ENCODE measurements at places on chromosomes 16 and 17.

DNA sequence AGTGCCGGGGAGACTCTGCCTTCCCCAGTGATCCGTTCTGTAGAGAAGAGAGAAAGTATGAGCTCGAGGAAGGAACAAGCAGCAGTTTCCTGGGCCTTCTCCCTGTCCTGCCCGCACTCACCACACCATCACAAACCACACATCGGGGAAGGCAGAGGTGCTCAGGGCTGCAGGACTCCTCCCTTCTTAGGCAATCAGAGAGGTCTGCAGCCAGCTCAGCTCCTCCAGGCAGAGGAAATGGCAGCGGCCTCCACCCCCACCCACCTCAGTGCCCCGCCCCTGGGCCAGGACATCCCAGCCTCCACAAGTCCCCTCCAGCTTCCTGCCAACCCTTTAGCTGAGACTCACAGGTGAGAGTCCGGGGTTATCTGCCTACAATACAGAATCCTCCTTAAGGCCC, 2.0 kb downstream of the ZNF319 start:
- no peak for DNase-seq

- DNase-seq, result no peak
Measured at GRCh38 chr16:8641671-8642070, 20.2 kb downstream of the METTL22 start.

GRCh38 chr17:74601944-74602572, 10.0 kb upstream of the CD300LD start:
- peak; percentile 63 for DNase-seq

- DNase-seq, result no peak
Measured at GRCh38 chr17:68572138-68572842, 28.9 kb downstream of the FAM20A start.

- DNase-seq, result no peak
Measured at GRCh38 chr17:322006-322780, 30.4 kb downstream of the RPH3AL start.

DNA sequence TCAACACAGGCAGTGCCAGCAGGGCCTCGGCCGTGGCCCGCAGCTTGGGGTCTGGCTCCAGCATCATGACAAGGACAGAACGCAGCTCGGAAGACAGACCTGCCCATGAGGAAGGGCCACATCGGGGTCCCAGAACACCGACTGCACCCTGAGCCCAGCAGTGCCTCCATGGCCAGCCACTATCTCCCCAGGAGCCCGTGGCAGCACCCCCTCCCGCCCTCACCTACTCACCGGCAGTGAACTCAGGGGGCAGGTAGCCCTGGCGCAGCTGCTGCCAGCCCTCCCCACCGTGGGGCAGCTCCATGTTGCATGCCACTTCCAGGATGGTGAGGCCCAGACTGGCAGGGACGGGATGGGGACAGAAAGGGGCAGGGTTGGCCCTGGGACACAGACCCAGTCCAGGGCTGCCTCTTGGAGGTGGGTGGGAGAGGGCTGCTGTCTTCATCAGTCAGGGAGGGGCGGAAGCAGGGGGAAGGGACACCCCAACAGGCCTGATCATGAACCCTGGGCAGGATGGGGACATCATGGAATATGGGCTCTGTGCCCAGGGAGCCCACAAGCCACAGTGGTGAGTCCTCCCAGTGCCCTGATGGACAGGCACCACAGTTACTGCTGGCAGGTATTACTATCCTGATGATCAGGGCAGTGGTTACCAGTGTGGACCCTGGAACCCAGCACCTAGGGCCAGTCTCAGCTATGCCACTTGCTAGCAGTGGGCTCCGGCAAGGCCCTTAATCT, 5.3 kb downstream of the PAQR4 start:
- DNase-seq, result no peak

DNA sequence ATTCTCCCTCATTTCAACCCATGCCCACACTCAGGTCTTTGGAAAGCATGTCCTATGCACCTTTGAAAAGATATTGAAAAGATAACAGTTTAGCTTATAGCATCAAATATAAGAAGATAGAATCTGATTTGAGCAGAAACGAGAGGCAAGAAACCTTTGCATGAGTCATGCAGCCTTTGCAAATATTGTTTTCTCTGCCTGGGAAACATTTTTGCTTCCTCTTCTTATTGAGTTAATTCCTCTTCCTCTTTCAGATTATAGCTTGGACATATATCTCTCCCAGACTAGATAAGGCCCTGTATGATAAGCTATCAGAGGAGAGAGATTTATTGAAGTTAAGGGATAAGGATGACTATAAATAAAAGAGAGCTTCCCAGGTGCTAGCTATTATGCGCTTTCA, 46.1 kb upstream of the KCNJ2 start:
- no peak for DNase-seq

GRCh38 chr16:23114131-23114904, 34.9 kb downstream of the USP31 start:
- DNase-seq, result no peak

DNA sequence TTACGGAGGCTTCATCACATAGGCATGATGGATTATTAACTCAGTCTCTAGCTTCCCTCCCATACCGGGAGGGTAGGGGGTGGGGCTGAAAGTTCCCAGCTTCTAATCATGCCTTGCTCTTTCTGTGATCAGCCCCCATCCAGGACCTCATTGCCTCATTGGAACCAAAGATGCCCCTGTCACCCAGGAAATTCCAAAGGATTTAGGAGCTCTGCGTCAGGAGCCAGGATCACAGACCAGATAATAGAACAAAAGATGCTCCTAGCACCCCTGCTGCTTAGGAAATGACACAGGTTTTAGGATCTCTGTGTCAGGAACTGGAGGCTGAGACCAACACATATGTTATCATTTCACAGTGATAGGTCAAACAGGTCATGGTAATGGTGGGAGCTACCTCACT, 9.7 kb downstream of the USB1 start:
- DNase-seq, result no peak

DNA sequence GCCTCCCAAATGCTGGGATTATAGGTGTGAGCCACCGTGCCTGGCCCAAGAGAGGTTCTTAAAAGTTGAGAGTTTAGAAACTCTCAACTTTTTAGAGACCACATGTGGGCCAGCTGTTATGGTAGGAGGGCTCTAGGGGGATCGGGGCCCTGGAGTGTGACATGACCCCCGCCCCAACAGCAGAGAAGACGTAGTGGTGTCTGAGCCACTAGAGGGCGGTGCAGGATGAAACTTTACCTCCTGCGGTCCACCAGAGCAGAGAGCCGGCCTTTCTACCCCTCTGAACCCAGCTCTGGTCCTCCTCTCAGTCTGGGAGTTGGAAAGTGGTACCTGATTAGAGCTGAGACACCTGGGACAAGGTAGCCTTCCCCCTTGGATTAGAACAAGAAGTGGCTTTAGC, 7.4 kb downstream of the CDK5RAP3 start:
- DNase-seq, result peak; percentile 84

- no peak for DNase-seq
Measured at GRCh38 chr17:64004903-64005733, 7.0 kb downstream of the PRR29 start.

- DNase-seq, result no peak
Measured at GRCh38 chr16:3097266-3097665, 1.8 kb downstream of the ZSCAN10 start.

DNA sequence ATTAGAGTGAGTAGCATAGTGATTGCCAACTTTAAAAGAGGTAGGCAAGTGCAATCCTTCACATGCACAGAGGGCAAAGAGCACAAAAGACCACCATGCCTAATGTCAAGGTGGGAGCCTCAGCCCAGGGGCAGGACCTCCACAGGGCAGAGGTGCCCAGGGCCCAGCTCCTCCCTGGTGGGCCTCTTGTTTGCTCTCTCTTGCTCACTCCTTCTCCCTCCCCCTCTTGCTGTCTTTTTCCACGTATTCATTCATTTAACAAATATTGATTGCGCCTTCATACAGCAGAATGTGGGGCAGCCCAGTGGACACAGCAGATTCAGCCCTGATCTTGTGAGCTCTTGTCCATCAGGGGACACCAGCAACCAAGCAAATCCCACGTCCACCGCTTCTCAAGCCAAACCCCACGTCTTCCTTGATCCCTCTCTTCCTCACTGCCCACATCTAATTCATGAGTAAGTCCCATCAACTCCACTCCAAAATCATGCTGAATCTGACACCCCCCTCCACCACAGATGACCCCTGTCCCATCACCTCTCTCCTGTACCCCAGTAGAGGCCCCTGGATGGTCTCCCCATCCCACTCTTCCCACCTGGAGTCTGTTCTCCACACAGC, 44.1 kb upstream of the RPL38 start:
- no peak for DNase-seq

- peak; percentile 47 for DNase-seq
Measured at GRCh38 chr16:3175157-3176093, 12.6 kb upstream of the OR1F1 start.
